CD4-positive, alpha-beta T cell treated with Interleukin-15 for 4 hours (primary cell): ENCODE measurements at places on chromosomes 7 and 10.

GRCh38 chr10:126929391-126929790 lies 24.2 kb downstream of the DOCK1 start:
- no peak for DNase-seq

- no peak for DNase-seq
These were observed 52.4 kb upstream of the FAM204A start for GRCh38 chr10:118394301-118395200.

GRCh38 chr10:48797830-48798229 lies 113.2 kb downstream of the WDFY4 start:
- no peak for DNase-seq

- DNase-seq, result peak; percentile 56
These were observed 63.5 kb downstream of the GRK5 start for GRCh38 chr10:119270762-119271366.

- DNase-seq, result no peak
These were observed 15.6 kb upstream of the MYH16 start for GRCh38 chr7:99257065-99257464.

GRCh38 chr7:135100856-135101255 lies 47.0 kb upstream of the TMEM140 start:
- DNase-seq, result no peak

- peak; percentile 35 for DNase-seq
These were observed 115.2 kb downstream of the SORBS1 start for GRCh38 chr10:95445837-95446486.

GRCh38 chr7:65287023-65287422 lies 86.6 kb upstream of the ZNF92 start:
- DNase-seq, result no peak

- no peak for DNase-seq
These were observed 86.5 kb upstream of the GRB10 start for GRCh38 chr7:50869108-50869725.

DNA sequence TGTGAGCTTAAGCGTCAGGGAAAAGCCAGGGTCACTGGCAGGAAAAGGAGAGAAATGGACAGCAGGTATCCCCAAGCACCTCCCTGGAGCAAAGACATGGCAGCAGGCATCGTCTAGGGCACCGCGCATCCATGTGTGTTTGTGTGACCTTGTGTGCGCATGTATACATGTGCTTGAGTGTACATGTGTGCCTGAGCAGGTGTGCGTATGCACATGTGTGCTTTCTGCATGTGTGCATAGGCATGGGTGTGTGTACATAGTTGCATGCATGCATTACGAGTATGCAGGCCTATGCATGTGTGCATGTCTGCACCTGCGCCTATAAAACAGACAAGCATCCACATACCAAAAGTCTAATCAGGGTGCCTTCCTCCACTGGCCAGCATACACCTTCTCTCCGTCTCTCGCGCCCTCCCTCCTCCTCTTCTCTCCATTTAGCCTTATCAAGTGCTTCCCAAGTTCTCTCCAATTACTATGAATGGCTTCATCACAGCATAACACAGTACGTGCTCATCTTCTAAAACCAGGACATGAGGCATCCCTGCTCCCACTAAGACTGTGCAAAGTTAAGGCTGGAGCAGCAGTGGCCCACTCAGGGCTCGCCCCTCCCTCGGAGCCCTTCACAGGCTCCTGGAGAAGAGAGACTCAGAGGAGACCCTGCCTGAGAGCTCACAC lies 30.6 kb downstream of the RASGEF1A start:
- no peak for DNase-seq

- no peak for DNase-seq
These were observed 48.3 kb downstream of the NOD1 start for GRCh38 chr7:30430276-30430675.

GRCh38 chr10:32411797-32412498 lies 34.0 kb upstream of the CCDC7 start:
- no peak for DNase-seq
